Skin of body (tissue), 3 donors: ENCODE measurements at places on chromosomes 6 and 20. TPM values are rescaled to one million over a fixed set of nuclear protein-coding genes. Genes with fewer than 3 reads are reported as not detected.

Gene SLC35F1
- total RNA-seq, result 3.1 TPM

Gene PROKR2
- not detected for total RNA-seq

Gene CDSN
- 37.1 TPM for total RNA-seq

DNA sequence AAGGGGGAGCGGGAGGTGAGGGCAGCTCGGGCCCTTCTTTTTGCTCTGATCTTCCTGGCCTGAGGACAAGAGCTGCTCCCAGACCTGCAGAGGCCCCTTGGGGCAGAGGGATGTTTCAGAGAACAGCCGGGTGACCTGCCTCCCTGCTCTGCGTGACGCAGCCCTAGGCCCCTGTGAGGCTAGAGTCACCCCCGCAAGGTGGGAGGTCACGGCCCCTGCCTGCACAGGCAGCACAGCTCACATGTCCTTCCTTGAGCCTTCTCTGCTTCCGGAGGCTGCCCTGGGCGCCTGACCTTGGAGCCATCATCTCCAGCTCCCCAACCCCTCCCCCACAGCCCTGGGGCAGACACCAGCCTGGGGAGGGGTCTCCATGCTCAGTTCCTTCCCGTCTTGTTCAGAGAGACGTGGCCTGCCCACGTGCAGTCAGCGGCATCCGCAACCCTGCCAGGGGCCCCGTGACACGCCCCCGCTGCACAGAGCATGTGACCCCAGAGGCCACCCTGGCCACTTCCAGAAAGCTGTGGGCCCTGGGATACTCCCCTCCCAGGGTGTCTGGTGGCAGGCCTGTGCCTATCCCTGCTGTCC is at the start of gene BIRC7:
Gene BIRC7 (plus strand): TSS at position 507 of the 585 bp plus-strand sequence. CDS start 192 bp downstream, outside the sequence.
- no peak for DNase-seq

DNA sequence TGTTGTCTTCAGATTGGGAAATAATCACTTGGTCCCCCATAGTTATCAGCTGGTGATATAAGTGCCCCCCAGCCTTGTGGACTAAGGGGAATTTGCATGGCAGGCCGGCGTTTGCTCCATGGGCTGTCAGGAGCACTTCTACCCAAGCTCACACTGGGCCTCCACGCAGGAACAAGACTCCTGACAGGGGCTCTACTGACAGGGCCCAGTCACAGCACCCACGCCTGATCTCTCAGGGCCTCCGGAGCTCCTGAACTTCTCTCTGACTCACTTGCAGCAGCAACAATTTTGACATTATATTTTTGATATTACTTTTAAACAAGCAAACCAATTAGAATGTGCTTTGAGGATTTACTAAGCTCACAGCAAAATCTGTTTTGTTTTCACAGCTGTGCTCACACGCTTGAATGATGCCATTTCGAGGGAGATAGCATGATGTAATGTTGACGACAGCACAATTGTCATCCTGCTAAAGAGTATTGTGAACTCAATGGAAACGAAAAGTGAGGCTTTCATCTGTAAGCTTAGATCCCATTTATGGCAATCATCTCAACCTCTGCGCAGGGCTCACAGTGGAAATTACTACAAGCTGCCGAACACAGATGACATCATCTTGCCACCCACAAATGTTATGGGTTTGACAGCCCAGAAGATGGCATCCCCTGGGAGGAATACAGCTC is 28.7 kb upstream of the TXNDC5 start:
- peak; percentile 84 for DNase-seq

DNA sequence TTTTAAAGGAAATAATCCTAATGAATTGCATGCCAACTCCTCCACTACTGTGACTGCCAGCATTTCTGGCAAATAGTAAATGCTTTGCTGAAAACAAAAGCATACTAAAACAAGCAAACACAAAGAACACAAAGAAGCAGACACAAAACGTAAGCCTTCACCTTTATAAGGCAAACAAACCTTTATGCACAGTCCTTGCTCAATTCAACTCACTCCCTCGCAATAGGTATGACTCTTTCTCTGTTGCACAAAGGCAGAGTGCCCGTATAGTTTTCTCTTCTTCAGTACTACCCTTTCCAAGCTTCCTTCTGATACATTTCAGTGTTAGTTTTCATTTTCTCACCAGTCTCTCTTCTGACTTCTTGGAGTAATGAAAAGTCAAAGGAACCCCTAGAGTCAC is 63.9 kb downstream of the PDE10A start:
- no peak for DNase-seq

DNA sequence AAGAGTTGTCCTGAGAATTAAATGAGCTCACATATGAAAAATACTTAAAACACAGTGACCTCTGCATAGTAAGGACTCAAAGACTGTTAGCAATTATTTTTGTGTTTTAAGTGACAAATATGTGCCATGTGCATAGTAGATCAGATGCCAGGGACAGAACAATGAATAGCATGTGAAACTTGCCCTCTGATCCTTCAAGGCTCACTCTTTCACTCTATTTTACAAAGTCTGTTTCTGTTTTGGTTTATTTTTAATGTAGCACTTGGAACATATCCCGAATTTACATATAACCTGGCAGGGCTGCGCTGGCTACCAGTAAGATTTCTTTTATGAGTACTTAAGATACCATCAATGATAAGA is 135.5 kb upstream of the TNFAIP3 start:
- no peak for DNase-seq

GRCh38 chr6:48986845-48987244 is 476.2 kb downstream of the MMUT start:
- no peak for DNase-seq

DNA sequence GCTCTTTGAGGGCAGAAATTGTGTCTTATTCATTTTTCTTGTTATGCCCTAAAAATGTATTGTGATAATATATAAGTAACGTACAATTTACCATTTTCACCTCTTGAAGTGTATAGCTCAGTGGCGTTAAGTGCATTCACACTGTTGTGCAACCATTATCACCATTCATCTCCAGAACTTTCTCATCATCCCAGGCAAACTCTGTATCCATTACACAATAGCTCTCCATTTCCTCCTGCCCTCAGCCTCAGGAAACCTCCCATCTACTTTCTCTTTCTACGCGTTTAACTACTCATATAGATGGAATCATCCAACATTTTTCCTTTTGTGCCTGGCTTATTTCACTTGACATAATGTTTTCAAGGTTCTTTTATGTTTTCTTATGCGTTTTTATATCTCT is 184.6 kb downstream of the ESR1 start:
- no peak for DNase-seq

- DNase-seq, result no peak
Measured at GRCh38 chr6:90146921-90147649, 149.6 kb downstream of the BACH2 start.
